Astrocyte of the hippocampus (primary cell): ENCODE measurements at places on chromosomes 2 and 18.

DNA sequence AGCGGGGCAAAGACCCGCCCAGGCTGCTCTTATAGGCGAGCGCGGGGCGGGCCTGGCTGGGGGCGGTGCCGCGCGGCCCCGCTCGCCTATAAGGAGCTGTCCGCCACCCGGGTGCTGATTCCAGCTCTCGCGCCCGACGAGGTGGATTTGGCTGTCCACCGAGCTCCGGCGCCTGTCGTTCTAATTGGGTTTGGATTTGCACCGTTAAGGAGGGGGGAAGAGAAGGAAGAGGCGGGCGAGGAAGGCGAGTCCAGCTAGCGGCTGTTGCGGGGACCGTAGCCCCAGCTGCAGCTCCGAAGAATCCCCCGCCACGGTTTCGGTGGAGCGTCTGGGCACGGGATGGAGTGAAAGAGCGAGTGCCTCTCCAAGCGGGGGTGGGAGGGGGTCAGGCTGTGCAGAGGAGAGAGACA lies at the start of gene CNTNAP5:
Gene CNTNAP5, plus strand, starts transcription at position 117 of the 410 bp plus-strand sequence. CDS start 364 bp downstream, outside the sequence.
- DNase-seq = peak; percentile 63

GRCh38 chr2:208150956-208151355 lies 5.0 kb upstream of the CRYGB start:
- no peak for DNase-seq

GRCh38 chr2:85215448-85216401 lies 82.5 kb downstream of the TCF7L1 start:
- DNase-seq = peak; percentile 97

DNA sequence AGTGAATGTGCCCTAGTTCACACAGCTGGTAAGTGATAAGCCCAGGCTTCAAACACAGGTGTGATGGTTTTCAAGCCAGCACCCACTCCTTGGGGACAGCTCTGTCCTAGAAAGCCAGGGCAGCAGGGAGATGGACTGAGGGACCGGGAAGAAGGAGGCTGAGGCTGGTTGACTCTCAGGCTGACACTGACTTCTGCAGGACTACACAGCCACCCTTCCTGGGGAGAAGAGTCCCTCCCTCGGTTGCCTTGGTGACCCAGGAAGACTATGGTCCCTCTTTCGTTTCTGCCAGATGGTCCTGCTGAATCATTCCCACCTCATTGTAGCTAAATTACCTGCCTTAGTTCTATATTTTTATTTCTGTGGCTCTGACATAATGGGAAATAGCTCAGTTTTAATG lies 11.3 kb upstream of the FSHR start:
- DNase-seq = no peak

DNA sequence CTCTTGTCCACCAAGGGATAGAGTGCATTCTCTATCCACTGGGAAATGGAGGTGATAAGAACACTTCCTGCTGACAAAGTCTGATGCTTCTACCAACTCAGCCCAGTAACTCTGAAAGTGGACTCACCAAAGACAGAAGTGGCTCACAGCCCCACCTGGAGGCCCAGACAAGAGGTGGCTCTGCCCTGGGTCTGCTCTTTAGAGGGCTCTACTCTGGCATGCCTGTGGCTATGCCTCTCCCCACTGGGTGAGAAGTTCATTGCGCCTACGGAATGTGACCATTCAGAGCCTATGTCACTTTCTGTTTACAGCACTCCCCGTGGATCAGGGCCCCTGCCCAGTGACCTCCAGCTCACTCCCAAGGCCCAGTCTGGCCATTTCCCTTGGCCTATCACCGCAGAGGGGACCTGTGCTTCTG lies 13.5 kb upstream of the XDH start:
- DNase-seq = no peak

- DNase-seq = no peak
Measured at GRCh38 chr2:219440388-219441256, 6.0 kb downstream of the SPEG start.

DNA sequence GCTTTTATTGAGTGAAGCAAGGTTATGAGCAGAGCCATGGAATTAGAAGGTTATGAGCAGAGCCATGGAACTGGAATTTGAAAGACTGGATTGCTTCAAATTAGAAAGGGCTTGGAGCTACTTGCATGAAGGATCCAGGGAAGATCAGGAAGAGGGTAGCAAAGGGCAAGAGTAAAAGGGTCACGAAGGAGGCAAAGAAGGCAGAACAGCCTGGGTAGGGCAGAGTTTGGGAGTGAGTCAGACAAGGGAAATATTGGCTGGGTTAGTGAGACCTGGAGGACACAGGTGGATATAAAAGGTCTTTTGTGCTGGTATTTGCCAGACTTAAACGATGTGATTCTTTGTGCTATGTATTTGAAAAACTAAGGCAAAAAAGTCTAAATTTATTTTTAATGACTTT lies 65.0 kb downstream of the SEMA4F start:
- DNase-seq = no peak
